ENCODE measurements at places on chromosomes 11 and 22.
A peak's percentile ranks its signal among the peaks of the same experiment; 100 is the strongest.

DNA sequence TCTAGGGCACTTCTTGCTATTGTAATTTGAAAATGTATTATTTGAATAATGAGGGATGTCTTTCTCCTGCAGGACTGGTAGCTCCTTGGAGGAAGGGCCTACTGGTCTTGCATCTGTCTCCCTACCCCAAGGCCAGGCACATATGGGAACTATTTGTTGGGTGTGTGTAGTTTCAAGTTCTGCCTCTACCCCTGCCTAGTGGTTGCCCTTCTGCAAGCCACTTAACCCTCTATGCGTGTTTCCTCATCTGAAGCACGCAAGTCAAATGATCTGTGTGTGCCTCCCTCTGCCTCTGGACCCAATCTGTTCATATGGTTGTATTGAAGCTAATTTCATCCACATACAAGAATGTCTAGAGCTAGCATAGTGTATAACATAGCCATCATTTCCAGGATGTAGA, 67.0 kb downstream of the WNT11 start:
- no peak for DNase-seq

DNA sequence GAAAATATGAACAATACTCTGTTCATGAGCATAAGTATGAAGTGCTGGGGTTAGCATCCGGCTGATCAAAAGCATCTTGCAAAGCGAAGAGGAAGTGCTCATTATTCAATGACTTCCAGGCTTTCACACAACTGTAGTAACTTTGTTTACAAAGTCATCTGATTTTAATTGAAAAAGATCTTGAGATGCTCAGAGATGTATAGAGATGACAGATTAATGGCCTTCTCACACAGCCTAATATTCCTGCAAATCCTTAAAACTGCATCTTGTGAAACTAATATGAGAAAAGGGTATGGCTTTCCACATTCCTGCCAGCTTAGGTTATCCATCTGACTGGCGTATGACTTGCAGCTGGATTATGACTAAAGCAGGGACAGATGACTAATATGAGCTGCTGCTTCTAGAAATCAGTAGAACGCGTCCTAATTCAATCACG, 125.4 kb downstream of the CASP12 start:
- no peak for DNase-seq

DNA sequence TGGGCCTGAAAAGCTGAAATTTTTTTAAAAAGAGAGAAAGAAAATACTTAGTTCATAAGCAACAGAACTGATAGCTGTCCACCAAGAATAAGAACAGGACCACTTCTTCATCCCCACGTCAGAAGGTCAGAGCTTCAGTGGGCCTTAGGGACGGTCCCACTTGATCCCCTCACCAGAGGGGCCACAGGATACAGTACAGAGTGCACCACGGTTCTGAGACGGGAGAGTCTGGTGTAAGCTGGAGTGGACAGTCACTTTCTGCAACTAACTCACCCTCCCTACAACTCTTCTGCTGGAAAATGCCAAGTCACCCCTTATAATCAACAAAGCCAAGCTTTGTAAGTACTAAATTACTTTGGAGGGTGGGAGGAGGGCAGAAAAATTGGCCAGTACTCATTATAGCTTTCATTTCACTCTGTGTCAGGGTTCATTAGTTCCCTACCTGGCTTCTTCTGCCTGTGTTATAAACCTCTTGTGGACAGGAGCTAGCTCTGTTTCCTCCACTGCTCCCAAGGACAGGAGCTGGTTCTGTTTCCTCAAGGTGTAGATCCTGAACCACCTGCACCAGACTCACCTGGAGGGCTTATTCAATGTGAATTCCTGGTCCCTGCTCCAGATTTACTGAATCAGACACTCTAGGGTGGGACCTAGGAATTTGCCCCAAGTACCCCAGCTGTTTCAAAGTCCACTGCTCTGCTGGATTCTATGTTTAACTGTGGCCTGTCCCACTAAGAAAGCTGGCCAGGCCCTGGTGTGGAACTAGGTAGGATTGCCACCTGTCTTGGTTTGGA, 39.6 kb downstream of the SCGB1A1 start:
- DNase-seq: no peak

DNA sequence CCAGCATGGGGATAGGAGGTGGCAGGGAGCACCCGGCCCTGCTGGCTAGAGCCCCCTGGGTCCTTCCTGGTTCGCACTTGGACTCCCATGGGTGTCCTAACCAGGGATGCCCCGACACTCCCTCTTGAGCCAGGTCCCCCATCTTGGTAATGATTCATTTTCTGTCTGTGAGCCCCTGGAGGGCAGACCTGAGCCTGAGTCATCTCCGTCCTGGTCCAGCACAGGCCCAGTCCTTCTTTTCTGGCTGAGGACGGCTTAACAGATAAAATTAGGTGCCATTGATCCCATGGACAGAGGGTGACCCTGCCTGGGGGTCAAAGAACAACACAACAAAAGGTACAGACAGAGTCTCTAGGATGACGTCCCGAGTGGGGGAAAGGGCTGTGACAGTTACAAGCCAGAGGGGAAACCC, 3.5 kb downstream of the RHOD start:
- no peak for DNase-seq

DNA sequence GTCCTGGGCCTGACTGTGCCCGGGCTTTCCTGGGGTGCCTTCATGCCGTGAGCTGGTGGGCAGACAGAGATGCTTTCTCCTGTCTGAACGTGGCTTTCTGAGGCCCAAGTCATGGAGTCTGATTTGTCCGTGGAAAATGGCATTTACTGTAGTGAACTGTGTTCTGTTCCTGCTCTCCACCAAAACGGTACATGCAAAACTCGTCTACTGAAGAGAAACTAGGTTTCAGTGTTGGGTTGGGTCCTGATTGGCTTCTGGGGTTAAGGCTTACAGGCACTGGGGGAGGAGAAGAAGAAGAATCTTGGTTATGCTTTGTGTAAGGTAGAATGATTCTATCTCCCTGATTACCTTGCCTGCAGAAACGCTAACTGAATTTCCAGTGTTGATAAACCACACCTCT, 541.7 kb downstream of the NTM start:
- DNase-seq: no peak

GRCh38 chr11:66886671-66887221, 29.9 kb downstream of the LRFN4 start:
- no peak for DNase-seq

DNA sequence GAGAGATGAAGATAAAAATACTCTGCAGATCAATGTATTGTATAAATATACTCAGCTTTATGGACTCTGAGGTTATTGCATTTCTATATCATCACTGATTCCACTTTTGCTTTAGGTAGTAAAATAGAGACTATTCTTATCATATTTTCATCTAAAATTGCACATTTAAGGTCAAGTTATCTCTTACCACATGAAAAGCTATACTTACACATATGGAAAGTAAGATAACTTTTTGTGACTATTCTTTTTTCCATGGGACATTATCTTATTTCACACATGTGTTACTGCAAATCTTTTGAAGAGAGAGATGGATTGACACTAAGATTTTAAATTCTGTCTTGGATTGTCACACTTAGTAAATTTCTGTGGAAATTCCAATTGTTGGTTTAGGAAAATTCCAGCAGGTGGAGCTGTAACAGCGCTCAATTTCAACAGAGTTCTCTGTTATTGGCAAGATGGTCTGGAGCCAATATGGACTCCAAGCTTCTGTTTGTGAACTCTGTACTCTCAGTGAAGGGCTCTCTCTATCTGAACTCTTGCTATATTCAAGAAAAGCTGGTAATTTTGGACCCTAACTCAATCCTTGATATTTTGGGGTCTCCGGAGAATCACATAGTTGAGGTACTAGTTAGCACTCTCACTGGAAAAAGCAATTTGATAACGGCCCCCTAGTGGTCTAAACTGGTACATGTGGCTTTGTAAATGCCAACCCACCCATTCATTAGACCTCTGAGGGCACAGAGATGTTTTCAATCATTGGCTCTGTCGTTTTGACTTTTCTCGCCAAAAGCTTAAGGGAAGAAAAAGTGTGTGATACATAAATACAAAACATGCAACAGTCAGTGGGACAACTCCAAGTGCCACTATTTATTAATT, 429.7 kb downstream of the ETS1 start:
- DNase-seq: peak; percentile 84

GRCh38 chr11:34630544-34630943, 9.7 kb downstream of the EHF start:
- DNase-seq: no peak

DNA sequence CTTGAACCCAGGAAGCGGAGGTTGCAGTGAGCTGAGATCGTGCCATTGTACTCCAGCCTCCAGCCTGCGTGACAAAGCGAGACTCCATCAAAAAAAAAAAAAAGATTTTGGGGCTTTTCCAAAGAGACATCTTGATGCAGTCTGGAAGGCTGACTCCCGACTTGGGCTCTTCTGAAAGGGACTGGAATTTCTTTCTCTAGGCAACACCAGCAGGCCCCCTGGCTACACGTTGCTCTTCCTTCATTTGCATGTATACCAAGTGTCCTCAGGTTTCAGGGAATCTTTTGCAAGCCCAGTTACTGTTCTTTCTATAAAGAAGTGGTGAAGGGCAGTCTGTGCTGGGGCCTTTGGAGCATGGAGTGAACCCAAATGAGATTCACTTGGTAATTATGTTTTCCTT, 211.0 kb downstream of the GRIK4 start:
- no peak for DNase-seq

- DNase-seq: no peak
Observed at GRCh38 chr11:127334466-127334865, 333.9 kb upstream of the KIRREL3 start.

- DNase-seq: no peak
Observed at GRCh38 chr11:61999141-61999975, 31.9 kb upstream of the FTH1 start.

DNA sequence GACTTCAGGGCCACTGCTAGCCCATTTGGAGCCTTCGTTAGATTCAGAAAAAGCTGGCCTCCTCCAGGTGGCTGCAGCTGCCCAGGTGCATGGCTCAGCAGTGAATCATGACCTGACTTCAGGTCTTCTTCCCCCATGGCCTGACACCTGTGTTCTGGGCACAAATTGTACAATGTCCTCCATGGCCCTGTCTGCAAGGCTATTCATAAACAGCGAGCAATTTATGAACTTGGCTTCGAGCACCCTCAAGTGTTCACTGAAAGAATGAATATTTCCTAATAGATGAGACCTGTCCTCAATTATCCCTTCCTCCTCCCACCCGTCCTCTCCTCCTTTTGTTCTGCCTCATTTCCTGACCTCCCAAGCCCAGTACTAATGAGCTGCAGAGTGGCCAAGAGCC, 12.2 kb upstream of the VPS37C start:
- no peak for DNase-seq

DNA sequence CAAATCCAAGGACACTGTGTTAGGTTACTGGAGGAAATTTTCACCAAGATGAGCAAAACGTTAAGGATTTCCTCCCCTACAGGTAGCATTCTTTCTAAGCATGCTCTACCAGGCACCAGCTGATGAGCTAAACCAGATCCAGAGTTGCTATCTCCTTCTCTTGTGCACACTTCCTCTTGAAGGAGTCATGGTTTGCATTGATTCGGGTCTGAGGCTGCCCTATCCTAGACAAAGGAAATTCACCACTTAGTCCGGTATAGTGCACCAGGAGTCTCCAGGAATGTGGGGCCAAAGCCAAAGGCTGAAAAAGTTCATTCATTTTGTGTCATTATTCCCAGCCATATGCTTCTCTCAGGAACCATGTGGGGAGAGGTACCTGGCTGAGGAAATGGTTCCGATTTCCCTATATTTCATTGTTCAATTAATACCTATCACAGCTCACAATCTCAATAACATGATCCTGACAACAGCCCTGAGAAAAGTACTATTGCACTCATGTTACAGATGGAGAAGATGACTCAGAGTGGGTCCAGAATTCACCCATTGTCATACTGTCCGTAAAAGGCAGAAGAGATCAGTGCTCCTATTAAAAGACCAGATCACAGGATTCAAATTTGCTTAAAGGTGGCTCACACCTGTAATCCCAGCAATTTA, 39.1 kb downstream of the SLC35F2 start:
- no peak for DNase-seq

DNA sequence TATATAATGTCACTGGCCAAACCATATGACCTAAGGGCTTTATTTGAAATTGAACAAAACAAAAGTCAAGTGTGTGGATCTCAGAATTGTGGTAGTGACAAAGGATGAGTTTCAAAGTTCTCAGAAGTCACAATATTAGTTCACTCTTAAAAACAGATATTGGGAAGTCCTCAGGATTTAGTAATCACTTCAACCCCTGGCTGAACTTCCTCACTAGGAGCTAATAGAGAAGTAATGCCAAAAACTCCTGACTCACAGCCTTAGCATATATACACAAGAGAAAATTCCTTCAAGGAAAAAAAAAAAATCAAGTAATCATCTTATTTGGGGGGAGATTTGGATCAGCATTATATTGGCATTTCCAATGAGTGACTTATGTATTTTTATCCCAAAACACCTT, 75.6 kb upstream of the APOA1 start:
- DNase-seq: peak; percentile 63

GRCh38 chr11:63613517-63614135, 607 bp downstream of the PLAAT3 start:
- DNase-seq: no peak

DNA sequence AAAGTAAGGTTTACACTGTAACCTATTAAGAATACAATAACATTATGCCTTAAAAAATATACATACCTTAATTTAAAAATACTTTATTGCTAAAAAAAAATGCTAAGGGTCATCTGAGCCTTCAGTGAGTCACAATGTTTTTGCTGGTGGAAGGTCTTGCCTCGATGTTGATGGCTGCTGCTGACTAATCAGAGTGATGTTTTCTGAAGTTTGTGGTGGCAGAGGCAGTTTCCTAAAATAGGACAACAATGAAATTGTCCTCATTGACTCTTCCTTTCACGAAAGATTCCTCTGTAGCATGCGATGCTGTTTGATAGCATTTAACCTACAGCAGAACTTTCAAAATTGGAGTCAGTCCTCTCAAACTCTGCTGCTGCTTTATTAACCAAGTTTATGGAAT, 97.6 kb downstream of the FAT3 start:
- no peak for DNase-seq
